Osteoblast (primary cell): ENCODE measurements at places on chromosomes 6 and 20. TPM values are rescaled to one million over a fixed set of nuclear protein-coding genes. Genes with fewer than 3 reads are reported as not detected.

- no peaks in the 10 kb centered on the region for H3K36me3 ChIP-seq
- H3K4me1 ChIP-seq = no peaks in the 10 kb centered on the region
- H3K27ac ChIP-seq = no peak overlapping the region
- DNase-seq = no peak
- no peak overlapping the region for H3K4me3 ChIP-seq
Observed at GRCh38 chr6:97812940-97813339, 529.9 kb upstream of the MMS22L start.

DNA sequence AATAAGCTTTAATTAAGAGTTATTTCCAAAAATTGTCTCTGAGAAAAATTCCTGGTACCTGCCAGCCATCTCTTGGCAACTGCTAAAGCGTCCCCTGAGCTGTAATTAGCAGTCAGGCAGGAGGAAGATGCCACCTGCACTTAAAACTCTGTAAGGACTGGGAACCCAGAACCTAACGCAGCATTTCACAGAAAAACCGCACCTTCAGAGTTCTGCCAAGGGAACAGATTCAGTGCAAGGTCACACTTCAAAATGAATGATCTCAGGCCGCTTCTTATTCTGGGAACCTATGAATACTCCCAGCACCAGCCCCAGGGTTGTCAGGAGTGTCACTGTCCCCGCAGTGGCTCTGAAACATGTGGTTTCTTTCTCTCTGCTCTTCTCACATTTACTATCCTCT lies 36.7 kb downstream of the INSM1 start:
- H3K4me3 ChIP-seq = no peak overlapping the region
- no peaks in the 10 kb centered on the region for H3K27me3 ChIP-seq
- no peak for DNase-seq

The CNR1 gene
- not detected in 2 replicates for total RNA-seq

The GSTA2 gene
- total RNA-seq = not detected in 2 replicates

The FILIP1 gene
- total RNA-seq = under 0.01 and 0.29 TPM in 2 replicates

The HLA-DQA1 gene
- total RNA-seq = 0.29 TPM in 1 of 2 replicates, not detected in the other
